Lower leg skin (tissue), 4 donors: ENCODE measurements at places on chromosomes 6 and 20.

DNA sequence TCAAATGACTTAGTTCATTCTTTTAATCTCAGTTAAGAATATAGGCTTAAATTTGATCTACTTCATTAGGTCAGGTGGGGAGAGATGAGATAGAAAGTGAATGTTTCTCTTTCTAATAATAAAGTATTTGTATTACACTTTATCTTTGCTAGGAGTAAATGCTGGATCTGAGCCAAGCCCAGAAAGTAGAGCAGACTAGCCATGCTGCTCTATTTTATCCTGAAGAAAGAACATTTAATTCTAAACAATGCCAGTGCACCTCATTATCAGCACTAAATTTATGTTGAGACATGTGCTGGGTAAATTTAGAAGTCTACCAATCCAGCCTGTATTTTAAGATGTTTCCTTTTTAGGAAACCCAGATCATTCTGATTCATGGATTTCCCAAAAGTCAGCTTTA lies 43.5 kb downstream of the AKIRIN2 start:
- no peak for DNase-seq

DNA sequence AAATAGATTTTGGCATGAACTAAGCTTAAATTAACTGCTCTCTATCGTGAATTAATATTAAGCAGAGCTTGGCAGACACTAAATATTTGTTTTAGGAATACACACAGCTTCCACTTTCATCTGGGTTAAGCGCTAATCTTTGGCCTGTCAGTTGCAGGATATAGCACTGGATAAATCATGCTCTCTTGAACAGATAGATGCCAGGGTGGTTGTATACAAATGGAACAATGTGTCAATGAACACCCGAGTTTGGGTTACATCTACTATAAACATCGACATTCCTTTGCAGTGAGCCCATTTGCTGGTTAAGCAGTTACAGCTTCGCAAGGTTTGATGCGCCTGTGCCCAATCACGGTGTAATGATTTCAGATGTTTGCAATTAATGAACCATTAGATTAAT lies 338.2 kb upstream of the ZFP64 start:
- DNase-seq = no peak

DNA sequence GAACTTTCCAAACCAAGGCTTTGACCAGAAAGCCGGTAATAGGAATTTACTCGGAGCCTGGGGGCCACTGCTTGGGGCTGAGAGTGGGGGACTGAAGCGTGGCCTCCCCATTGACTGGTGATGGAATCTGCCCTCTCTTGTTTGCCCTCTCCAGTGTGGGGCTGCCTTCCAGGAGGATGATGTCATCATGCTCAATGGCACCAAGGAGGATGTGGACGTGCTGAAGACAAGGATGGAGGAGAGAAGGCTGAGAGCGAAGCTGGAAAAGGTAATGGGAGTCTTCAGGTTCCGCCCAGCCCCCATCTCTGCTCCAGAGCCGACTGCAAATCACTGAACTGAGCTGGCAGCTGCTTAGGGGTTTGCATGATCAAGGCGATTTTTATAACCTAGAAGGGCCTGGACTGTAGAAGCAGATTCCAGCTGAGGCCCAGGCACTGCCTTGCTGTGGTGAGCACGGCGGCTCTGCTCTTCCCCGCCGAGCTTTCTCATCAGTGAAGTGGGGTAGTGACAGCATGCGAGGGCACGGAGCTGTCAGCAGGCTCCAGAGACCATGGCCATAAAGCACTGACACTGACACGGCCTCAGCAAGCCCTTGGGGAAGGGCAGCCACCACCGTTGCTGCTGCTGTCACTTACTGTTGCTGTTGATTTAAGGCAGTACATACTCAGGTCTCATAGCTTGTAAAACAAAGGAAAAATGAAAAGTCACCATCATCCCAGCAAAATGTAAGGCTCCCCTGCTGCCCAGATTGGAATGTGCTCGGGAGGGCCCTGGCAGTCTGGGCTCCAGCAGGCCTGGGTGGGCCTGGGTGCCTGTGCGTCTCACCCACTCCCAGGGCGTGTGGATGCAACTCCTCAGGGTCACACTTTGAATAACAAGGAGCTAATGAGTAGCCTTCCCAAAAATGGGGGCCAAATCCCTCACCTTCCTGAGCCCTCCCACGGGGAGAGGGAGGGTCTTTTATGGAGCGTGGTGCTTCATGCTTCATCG lies 11.1 kb upstream of the FAM209A start:
- no peak for DNase-seq

DNA sequence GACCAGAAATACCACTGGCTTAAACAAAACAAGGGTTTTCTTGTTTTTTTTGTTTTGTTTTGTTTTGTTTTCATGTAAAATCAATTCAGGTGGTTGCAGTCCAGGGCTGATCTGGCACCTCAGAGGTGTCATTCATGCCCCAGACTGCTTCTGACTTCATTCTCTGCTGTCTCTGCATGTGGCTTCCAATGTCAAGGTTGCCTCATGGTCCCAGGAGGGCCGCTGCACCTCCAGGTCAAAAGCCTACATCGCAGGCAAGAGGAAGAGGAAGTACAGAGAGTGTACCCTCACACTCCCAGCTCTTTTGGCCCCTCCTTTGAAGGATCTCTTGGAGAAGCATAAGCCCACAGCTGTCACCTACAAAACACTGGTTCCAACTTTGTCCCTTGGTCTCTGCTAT lies 1.4 kb upstream of the BTN3A1 start:
- DNase-seq = no peak

DNA sequence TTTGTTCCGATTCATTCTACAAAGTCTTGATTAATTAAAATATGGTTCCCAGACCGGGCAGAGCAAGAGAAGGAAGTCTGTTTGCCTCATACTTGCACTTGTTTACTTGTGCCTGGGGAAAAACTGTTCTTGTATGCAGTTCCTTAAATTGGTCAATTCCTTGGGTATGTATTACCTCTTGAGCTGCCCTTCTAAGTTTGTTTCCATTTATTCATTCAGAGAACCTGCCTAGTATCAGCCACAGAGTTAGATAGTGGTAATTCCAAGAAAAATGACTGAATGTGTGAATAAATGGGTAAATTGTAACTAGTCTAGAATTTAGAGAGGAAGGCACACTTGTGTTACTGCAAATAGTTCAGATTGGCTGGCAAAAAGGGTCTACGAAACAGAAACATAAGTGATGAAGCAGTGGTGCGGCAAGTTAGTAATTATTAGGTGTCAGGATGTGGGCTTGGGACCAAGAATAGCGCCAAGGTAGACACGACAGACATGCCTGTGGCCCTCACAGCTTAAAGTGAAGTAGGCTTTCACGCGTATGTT lies 525 bp upstream of the MAK start:
- DNase-seq = no peak

GRCh38 chr20:38303908-38304379 lies at the start of gene BPI:
Gene BPI (plus strand): TSS chr20:38304156. CDS start chr20:38304224, 68 bp downstream.
- DNase-seq = no peak

DNA sequence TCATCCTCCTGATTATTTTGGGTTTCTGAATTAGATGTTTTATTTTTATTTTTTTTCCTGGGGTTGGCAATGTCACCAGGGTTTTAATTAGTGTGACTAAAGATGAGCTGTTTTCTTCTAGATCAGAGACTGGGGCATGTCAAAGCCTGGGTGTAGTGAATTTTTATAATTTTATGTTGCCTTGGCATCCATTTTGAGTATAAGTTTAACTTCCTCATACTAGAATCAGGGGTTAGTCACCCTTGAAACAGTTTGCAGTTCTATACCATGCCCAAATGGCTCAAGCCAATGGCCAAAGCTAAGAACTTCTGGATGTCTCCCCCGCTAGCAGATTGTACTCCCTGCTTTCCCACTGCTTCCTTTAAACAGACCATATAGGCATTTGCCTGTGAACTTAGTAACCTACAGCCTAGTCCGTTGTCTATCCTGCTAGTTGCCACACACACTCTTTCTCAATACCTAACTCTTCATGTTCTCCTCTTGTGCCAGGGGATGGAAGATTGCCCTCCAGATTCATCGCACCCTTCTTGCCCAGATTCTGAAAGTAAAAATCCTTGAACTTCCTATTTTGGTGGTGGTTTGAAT lies 54.5 kb downstream of the KIAA0408 start:
- no peak for DNase-seq

DNA sequence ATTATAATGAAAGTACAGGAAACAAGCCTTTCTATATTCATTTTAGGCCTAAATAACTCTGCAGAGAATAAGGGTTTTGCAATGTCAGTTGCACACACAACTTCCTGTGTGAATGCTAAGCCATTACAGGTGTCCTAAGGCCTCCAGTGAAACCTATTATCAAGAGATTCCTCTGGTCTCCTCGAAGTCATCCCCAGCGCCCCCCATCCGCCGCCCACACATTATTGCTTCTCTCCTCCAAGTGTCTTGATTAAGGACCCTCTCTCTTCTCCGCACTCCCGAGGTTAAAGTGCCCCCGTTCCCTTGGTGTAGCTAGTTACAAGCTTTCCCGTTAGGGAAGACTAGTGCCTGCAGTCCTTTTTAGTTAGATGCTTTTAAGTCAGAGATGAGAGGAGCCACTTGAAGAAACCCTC lies 1.3 kb downstream of the HIVEP2 start:
- DNase-seq = no peak

DNA sequence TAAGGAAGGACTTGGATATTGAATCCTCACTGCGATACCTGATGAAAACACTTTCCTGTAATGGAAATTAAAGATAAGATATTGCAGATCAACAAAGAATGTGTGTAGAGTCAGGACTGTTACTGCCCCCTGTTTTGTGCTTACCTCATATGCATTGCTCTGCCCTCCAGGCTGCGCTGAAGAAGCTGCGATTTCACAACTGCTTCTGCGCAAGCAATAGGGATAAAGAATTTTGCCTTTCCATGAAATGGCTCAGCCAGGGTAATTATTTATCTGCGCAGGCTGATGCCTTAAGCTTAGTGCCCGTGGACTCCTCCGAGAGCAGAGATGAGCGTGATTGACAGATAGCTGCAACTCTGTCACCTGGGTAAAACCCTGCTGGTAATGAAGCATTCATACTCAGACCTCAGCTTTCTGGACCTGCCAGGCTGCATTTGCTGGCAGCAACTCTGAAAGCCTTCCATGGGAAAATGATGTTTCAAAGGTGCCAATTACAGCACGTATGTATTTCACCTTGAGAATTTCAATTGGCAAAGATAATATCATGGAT lies 370.6 kb downstream of the SAMD5 start:
- no peak for DNase-seq

DNA sequence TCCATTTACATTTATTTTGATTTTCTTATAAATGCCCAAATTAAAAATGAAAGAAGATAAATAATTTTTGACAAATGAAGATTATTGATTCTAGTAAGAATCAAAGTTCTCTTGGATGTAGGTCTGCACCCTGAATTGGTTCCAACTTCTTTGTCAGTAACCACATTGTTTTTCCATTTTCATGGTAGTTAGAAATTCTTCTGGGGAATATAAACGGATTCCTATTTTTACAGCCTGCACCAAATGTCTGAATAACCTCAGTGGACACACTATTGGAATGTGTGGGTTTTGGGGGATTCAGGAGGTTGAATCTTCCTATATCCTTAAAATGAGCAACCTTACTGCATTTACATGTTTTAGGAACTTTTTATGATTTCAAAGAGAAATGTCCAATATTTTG lies 1085.3 kb upstream of the MAP3K7 start:
- no peak for DNase-seq

GRCh38 chr20:36950414-36951197 lies 902 bp downstream of the SAMHD1 start:
- no peak for DNase-seq

GRCh38 chr6:39821742-39822532 lies 29.8 kb downstream of the DAAM2 start:
- no peak for DNase-seq

DNA sequence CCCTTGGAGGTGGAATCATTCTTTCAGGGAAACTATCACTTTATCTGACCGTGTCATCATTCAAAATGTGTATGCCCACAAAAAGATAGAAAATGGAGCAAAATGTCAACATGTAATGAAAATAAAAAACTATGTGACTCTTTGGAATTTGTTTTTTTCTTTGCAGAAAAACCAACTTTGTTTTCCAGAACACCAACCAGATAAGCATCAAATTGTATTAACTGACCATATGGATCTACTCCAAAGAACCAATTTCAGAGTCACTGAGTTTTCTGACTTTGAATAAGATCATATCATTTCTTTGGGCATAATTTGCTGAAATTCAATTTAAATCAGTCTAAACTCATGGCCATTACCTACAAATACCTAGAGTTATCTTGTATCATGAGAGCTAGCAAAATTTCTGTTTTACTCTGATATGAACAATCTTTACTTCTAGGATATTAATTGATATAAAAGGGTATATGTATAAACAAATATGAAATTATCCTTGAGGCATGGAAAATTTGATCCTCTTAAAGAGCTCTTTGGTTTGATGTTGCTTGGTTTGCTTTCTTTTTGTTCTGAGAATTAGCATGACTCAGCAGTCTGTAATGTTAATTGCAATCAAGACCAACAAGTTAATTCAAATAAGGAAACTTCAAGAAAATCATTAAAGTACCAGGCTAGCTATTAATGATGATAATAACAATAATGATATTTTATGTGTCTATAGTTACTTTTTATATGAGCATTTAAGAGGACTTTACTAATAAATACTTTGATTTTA lies 444.4 kb upstream of the MARCKS start:
- no peak for DNase-seq

GRCh38 chr6:77930952-77931351 lies 278.1 kb downstream of the MEI4 start:
- no peak for DNase-seq

- peak; percentile 3 for DNase-seq
Measured at GRCh38 chr6:40359808-40360207, 227.4 kb downstream of the LRFN2 start.

GRCh38 chr20:36097337-36098151 lies 57.0 kb upstream of the EPB41L1 start:
- DNase-seq = no peak

DNA sequence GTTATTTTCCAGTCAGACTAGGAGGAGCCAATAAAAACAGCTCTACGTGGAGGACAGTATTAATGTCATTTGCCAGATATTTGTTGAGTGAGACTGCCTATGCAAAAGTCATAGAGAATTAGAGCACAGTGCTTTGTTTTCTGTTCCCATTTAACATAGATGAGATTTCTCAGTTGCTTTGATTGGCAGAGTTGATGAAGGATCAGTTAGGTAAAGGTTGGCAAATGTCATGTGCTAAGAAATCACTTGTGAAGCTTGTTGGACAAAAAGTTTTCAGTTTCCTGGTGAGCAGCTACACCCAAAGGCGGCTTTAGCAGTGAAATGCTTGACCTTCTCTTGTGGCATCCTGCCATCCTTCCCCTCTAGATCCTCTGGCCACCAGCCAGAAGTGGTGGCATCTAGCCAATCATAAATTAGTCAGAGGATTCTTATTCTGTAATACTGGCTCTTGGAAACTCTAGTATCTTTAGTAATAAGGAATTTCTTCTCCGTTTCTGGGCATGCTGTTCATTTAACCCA lies 37.0 kb downstream of the BCKDHB start:
- DNase-seq = peak; percentile 47

DNA sequence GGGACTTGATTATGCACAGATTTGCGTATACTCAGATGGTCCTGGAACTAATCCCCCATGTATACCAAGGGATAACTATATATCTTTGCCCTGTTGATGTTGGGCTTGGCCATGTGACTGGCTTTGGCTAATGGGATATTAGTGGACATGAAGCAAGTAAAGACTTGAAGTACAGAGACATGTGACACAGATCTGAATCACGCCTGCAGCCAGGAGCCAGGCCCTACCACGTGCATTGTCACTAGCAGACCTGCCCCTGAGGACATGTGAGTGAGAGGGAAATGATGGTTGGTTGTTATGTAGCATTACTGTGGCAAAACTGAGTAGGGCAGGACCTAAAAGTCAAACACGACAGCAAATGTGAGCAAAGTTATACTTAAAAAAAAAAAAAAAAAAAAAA lies 155.7 kb downstream of the AKAP7 start:
- DNase-seq = no peak

- DNase-seq = no peak
Measured at GRCh38 chr6:16095180-16095579, 33.7 kb upstream of the MYLIP start.
